NCI-H187 treated with DMSO at 0.1 percent for 48 hours (cell line): ENCODE measurements at places on chromosomes 7 and 10.

GRCh38 chr7:135536150-135536549, 21.6 kb upstream of the NUP205 start:
- DNase-seq, result no peak

- no peak for DNase-seq
These were observed 15.4 kb downstream of the SLC25A28 start for GRCh38 chr10:99604862-99605261.

- DNase-seq, result no peak
These were observed 8.3 kb downstream of the EBF3 start for GRCh38 chr10:129955601-129956285.

DNA sequence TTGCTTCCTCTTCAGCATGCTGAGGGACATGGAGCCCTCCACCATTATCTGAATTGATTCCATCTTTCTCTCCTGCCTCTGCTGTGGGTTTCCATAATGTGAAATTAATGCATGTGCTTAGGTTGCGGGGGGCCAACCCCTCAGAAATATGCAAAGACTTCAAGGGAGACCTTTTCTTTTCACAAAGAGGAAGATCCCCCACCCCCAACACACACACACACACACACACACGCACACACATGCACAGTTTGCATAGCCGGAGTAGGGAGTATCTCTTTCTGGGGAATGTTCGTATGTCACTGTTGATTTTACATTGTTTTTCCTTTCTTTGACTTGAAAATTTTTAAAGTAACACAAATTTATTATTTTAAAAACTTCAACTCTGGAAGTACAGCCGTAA, 193.5 kb downstream of the MGMT start:
- no peak for DNase-seq

DNA sequence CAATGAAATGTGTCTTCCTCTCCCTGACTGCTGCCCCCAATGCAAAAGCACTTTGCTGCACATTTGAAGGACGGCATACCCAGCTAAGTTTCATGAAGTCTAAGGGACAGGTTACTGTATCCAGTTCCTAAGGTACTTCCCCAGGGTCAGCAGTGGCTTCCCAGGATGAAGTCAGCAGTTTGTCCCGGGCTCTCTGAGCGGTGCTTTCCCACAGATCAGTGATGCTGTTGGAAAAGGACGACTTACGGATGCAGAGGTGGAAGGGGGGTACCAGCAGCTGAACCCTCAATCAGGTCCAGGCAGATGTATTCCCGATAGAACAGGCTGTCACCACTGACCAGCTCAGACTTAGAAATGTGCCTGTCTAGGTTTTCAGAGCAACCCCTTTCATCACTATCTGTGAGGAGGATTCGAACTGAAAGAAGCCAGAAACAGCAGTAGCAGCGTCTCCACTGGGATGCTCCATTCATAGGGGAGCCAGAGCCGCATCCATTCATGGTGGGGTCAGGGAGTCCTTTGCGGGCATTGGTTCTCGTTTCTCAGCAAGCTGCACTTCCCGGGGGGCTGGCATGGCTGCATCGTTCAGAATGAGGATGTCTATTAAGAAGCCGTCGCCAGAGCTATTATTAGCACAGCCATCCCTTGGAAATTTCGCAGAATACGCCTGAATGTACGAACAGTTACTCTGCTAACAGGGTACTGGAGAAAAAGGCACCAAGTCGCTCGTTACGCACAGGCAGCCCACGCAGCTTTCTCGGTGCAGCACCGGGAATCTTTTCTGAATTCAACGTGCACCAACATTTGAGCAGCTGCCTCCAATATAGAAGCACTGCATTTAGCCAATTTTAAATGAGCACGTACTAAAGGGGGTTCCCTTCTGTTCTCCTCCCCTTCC, 303.7 kb downstream of the PRPF18 start:
- DNase-seq, result no peak

- DNase-seq, result no peak
These were observed 82.4 kb upstream of the LRRTM3 start for GRCh38 chr10:66843396-66843795.

DNA sequence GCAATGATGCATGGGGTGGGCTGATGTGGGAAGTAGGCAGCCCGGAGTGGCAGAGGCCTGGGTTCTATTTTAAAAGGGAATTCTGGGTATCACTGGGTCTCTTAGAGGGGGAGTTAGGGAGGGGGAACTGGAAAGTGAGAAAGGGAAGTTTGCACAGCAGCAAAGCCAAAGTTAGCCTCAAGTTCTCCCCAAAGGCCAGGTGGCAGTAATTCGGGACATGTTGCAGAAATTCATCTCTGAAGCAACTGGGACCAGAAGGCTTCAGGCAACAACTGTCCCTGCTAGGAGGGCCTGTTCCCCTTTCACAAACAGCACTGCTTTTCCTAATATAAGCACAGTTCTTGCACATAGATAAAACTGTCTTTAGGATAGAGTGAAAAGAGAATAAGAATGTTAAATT, 67.4 kb downstream of the NOD1 start:
- DNase-seq, result no peak

DNA sequence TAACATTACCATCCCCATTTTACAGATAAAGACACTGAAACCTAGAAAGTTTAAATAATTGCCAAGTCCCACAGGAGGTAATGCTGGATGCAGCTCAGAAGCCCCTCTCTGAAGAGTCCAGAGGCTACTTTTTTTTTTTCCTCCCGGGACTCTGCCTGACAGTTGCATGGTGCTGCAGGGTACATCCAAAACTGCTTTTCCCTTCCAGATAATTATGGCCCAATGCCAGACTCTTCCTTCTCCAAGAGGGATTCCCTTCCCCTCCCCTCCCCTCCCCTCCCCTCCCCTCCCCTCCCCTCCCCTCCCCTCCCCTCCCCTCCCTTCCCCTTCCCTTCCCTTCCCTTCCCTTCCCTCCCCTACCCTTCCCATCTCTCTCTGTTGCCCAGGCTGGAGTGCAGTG, 122.9 kb downstream of the LSMEM1 start:
- no peak for DNase-seq

GRCh38 chr7:98107313-98107721, 655 bp downstream of the LMTK2 start:
- no peak for DNase-seq

DNA sequence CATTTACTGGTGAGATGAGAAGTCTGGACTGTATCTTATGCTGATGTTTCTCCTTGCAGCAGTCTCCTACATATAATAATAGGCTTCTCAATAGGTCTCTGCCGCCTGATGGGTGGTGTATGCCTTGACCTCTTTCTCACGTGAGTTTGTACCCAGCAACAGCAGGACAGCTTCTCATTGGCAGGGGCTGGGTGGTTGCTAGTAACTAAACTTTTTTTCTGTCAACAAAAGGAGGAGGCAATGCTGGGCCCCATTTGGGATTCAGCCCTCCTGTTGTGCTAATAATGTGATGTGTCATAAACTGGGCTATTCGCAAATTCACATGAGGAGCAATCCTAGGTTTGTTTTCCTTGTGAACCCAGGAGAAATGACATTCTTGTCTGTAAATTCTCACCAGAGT, 533.6 kb downstream of the GATA3 start:
- no peak for DNase-seq

DNA sequence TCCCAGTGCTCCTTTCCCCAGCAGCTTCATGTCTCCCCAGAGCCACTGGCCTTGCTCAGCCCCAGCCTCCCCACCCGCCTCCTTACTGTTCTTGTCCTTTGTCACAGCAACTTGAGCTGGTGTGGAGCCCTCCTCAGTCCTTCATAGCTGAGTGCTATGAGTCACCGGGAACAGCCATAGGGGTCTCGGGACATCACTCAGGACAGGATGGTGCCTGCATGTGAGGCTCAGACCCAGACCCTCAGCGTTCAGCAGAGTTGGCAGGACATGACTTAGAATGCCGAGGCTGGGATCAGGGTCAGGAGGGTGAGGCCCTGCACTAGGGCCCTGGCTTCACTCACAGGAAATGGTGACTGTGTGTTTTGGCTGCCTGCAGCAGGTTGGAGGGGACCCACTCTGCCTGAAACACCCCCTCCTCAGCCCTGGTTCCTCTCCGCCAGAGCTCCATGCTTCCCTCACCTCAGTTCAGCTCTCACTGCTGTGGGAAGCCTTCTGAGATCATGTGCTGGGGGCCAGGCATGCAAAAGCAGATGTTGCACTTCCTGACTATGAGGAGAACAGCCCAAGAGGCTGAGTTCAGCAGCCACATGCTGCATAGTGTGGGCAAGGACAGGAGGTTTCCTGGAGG, 40.7 kb upstream of the GJD4 start:
- no peak for DNase-seq

- no peak for DNase-seq
These were observed 1.6 kb downstream of the SGMS1 start for GRCh38 chr10:50621968-50622705.

- no peak for DNase-seq
These were observed 11.6 kb downstream of the CDNF start for GRCh38 chr10:14826076-14826829.

- no peak for DNase-seq
These were observed 45.5 kb upstream of the KIAA1217 start for GRCh38 chr10:24163485-24163884.

GRCh38 chr7:22675917-22676343, 51.1 kb upstream of the IL6 start:
- no peak for DNase-seq
